NCI-H1694 (cell line): ENCODE measurements at places on chromosomes 6 and 20.

DNA sequence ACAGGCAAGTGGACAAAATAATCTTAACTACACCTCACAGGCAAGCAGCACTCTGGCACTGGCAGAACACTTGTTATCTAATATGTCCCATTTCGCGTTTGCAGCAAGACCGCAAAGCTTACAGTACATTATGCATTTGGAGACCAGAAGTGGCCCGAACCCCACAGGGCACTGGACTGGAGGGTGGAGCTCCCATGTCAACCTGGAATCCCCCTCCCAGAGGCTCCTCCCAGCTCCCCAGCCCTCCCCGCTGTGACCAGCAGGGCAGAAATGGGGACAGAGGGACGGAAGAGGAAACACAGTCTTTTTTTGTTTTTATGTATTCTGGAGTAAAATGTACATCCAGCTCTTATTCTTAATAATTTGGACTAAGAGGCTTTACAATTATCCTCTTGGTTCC is 263.7 kb downstream of the SMOC2 start:
- no peak for DNase-seq

- DNase-seq = no peak
Measured at GRCh38 chr6:107604549-107604948, 114.6 kb downstream of the SOBP start.

DNA sequence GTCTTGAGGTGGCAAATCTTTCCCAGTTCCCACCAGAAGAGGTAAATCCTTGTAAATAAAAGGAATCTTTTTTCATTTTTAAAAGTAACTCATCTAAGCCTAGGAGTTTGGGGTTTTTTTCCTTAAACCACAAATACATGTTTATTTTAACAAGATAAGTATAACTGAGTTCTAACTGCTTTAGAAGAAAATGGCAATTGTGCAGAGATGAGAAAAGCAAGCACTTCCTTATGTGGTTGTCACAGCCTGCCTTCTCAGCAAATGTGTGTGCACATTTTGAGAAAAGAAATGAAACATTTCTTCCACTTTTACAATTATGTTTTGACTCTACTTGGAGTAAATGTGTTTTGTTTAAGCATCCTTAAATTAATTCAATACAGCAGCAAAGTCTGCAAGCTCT is 17.7 kb downstream of the HCK start:
- DNase-seq = no peak

GRCh38 chr6:140542863-140543262 is 1168.4 kb upstream of the CITED2 start:
- DNase-seq = no peak

DNA sequence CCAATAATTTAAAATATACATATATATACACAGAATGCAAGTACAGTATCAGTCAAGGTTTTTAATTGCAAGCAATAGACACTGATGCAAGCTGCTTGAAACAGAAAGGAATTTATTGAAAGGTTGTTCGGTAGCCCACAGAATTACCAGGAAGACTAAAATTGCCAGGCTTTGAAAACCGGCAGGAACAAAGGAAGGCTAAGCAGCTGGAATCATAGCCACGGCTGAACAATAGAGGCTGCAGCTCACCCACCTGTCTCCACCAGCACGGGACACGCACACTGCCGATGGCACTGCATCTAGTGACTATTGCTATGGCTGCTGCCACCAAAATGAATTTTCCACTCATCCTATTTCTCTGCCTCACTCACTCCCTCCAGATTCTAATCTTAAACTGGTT is 22.0 kb upstream of the L3MBTL3 start:
- no peak for DNase-seq

DNA sequence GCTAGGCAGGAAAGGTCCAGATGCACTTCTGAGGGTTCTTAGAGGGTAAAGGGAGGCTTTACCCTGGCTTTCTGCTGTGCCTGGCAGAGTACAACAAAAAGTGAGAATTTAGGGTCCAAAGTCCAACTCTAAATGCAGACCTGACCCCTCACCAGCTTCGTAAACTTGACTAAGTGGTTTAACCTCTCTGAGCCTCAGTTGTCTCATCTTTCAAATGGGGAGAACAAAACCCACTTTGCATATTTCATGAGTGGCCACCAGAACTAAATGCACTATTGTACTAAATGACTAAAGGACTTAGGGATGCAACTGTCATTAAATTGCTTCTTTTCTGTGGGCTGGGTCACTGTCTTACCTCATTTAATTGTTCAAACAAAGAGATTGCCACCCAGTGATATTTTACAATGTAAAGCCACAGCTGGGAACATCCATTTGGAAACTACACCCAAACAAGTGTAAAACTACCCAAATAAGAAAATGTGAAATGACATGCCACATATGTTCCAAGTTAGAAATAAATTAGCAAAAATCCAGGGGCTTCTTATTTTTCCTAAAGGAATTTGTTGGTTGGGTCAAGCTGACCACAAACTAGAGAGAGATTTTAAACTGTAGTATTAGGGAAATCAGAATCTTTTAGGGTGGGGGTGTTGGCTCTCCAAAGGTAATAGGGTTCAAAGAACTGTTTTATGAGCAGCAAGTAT is 48.3 kb upstream of the RIN2 start:
- DNase-seq = no peak

- DNase-seq = no peak
Measured at GRCh38 chr20:15843777-15844176, 729.5 kb downstream of the KIF16B start.

- no peak for DNase-seq
Measured at GRCh38 chr6:158069800-158070195, 88.1 kb downstream of the SYNJ2 start.

- no peak for DNase-seq
Measured at GRCh38 chr6:150895928-150896632, 30.6 kb downstream of the MTHFD1L start.

DNA sequence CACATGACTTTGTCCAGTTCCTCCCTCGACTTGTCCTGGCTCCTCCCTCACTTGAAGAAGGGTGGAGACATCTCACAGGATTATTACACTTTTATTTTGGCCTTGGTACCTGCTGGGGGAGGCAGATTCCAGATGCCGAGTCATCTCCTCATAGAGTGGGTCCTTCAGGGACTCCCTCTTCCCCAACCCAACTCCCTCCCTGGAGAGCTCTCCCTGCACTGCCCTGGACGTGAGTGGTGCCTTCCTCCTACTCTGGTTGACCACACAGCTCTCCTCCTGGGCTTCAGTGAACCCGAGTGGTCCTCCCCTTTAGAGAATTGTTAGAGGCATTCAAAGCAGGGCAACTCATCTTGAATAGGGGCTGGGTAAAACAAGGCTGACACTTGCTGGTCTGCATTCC is 40.9 kb upstream of the MC3R start:
- no peak for DNase-seq

DNA sequence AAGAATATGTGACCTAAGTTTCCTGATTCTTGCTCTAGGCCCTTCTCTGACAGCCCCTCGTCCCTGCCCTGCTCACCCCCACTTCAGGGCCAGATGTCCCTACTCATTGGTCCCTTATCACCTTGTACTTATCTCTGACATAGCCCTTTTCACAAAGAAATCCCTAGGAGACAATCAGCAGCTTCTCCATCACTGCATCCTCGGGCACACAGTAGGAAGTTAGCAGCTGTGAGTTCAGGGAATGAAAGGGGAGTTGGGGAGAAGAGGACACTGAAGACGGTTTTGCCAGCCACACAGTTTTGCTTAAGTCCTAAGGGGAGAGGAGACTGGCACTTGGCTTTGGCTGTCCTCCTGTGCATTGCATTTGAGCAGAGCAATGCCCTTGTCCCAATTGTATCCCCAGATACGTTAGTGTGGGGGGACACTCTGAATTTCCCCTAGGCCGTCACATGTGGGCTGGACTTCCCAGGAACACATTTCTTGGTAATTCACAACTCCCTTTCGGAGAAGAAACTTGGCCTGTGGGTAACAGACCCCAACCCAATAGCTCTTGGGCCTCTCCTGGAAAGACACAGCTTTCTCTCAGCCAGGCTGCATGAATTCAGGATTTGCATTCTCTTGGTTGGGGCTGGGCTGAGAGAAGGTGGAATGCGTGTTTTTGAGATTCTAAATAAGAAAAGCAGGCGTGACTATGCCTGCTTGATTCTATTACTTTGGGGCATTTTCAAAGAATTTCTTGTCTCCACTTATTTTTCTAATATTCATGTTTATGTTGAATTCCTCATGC is 177.6 kb downstream of the UST start:
- no peak for DNase-seq

- no peak for DNase-seq
Measured at GRCh38 chr20:43910564-43910963, 4.1 kb upstream of the TOX2 start.

GRCh38 chr20:11496380-11496779 is 421.3 kb upstream of the BTBD3 start:
- DNase-seq = no peak

GRCh38 chr6:104472021-104472901 is 387.5 kb downstream of the HACE1 start:
- no peak for DNase-seq

DNA sequence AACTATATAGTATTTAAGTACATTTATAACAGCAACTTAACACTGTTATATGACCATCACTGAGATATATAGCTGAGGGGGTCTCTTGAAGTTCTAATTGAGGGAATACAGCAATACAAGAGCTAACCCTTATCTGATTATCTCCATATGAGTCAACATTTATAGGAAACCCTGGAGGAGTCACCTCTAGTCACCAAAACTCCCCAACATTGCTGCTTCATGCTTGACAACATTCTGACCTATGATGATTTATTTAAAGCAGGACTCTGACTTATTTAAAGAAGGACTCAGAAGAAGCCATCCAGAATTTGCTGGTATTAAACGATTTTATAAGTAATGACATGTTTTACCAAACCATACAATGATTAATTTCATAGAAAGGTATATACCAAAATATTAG is 182.6 kb upstream of the NOX3 start:
- no peak for DNase-seq

GRCh38 chr6:79167931-79168694 is 66.4 kb downstream of the HMGN3 start:
- DNase-seq = no peak

DNA sequence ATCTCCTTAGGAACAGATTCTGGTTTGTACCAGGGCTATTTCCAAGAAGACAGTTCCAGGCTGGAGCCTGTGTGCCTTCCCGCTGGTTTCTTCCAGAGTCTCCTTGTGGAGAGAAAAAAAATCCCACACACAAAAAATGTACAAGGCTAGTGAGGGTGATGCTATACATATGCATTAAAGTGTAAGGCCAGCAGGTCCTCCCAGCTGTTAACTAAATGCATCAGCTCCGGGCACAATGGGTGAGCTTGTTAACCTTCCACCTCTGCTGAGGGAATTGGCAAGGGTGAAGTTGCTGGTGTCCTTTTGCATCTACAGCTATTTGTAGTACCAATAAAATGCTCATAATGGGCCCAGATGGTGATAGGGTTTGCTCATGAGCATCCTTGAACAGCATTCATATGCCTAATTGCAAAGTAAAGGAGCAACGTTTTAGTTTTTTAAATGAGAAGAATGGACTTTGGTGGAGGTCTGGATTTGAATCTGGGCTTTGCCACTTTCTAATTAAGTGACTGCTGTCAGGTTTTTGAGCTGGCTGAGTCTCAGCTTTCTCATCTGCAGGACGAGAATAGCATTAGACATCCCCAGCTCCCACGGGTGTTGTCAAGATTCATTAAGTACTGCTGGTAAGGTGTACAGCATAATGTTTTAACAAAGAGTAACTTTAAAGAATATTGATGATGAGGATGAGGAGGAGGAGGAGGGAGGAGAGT is 361.8 kb downstream of the QKI start:
- DNase-seq = no peak

DNA sequence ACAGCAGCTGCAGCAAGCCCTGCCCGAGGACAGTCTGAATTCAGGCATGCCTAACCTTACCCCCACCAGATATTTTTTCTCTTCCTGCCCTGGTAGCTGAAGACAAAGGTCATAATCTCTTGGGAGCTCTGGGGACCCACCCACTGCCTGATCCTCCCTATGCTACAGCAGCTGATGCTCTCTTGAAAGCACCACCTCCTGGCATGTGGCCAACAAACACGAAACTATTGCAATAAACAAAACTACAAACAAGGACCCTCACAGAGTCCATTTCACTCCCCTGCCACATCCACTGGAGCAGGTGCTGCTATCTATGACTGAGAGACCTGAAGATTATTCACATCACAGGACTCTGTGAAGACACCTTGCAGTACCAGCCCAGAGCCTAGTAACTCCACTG is 238.5 kb upstream of the HS3ST5 start:
- no peak for DNase-seq

DNA sequence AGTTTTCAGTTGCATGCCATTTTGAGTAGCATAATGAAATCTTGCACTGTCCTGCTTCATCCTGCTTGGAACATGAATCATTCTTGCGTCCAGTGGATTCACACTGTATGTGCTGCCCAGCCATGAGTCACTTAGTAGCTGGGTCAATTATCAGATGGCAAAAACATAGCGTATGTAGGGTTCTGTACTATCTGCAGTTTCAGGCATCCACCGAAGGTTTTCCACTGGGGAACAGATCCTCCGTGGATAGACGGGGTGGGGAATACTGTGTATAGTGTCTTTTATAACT is 61.4 kb downstream of the IL22RA2 start:
- no peak for DNase-seq

GRCh38 chr20:10919396-10920140 is 245.8 kb upstream of the JAG1 start:
- no peak for DNase-seq

GRCh38 chr20:654417-654750 is 1.4 kb upstream of the SRXN1 start:
- DNase-seq = no peak

DNA sequence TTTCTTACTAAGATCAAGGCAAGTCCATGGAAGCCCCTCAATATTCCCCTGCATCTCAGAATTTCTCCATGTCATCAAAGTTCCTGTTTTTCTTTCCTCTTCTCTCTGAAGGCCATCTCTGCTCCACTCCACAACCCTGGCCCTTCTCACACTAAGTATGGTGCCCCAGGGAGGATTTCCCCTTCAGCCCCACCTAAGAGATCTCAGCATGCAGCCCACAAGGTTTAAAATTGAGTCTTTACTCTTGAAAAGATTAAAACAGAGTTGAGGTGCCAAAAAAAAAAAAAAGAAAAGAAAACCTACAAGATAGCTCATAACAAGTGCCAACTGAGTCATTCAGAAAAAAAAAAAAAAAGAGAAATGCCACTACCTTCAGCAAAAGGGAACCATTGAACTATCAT is 36.5 kb upstream of the TNFAIP3 start:
- DNase-seq = no peak

DNA sequence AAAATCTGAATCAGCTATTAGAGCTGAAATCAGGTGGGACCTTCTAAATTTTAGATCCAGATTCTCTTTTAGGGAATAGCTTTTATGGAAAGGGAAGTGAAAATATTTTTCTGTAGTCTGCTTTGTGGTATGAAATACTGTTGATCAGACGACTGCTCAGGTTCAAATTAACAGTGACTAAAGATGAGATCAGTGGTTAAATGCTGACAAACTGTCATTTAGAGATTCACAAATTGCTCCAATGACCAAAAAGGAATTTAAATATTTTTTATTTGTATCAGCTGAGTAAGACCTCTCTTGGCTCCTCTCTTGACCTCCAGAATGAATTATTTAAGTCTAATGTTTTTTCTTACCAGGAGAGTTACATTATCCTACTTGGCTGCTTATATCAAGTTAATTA is 77.3 kb downstream of the KCNQ5 start:
- DNase-seq = no peak

- no peak for DNase-seq
Measured at GRCh38 chr20:20237093-20237959, 130.6 kb upstream of the INSM1 start.
